ENCODE measurements at places on chromosomes 2 and 18. TPM values are rescaled to one million over a fixed set of nuclear protein-coding genes. Genes with fewer than 3 reads are reported as not detected.

DNA sequence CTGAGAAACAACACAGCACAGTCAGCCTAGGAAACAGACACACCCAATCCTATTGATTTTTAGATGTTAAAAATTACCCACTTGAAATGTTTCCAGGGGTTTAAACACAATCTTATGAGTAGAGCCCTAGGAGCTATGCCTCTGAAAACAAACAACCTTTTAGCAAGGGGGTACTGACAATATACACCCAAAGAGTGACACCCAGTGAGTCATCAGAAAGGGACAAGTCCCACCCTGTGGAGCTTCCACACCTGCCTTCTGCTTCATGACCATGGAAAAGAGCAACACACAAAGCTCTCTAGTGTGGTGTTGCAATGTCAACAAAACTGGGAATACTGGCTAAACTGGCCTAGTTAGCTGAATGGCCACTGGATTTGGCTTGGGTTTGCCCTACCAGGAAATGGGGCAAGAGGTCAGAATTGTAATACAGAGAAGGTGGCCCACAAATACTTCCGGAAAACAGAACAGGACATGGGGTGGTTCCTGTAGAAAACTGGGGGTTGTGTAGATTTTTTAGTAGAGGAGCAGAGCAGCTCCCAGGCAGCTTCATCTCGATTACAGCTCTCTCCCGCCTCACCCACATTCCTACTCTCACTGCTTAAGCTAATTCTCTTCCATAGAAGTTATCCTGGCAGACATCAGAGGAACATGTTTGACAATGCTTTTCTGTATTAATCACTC lies 98.2 kb downstream of the GAREM1 start:
- H3K36me3 ChIP-seq = no peaks in the 10 kb centered on the region
- no peaks in the 10 kb centered on the region for H3K4me1 ChIP-seq
- H3K27ac ChIP-seq = peak overlapping the region; percentile 47
- H3K4me3 ChIP-seq = no peak overlapping the region
- H3K27me3 ChIP-seq = no peaks in the 10 kb centered on the region
- DNase-seq = no peak

- H3K4me3 ChIP-seq = no peak overlapping the region
- no peak for DNase-seq
- H3K4me1 ChIP-seq = peaks cover 24% of the 10 kb centered on the region
- no peaks in the 10 kb centered on the region for H3K36me3 ChIP-seq
Observed at GRCh38 chr2:191869178-191869577, 22.3 kb upstream of the CAVIN2 start.

GRCh38 chr2:159907909-159908308 lies 109.9 kb upstream of the CD302 start:
- H3K4me3 ChIP-seq = no peak overlapping the region
- DNase-seq = no peak
- H3K27me3 ChIP-seq = no peaks in the 10 kb centered on the region
- peaks cover 26% of the 10 kb centered on the region for H3K4me1 ChIP-seq
- H3K36me3 ChIP-seq = no peaks in the 10 kb centered on the region

GRCh38 chr2:26068602-26069298 lies 34.9 kb downstream of the RAB10 start:
- H3K4me1 ChIP-seq = peaks cover 5% of the 10 kb centered on the region
- H3K27ac ChIP-seq = peak overlapping the region; percentile 77
- no peaks in the 10 kb centered on the region for H3K27me3 ChIP-seq
- peaks cover 7% of the 10 kb centered on the region for H3K36me3 ChIP-seq
- H3K4me3 ChIP-seq = no peak overlapping the region

- H3K4me1 ChIP-seq = no peaks in the 10 kb centered on the region
- H3K4me3 ChIP-seq = no peak overlapping the region
- H3K36me3 ChIP-seq = peaks cover 61% of the 10 kb centered on the region
- no peak overlapping the region for H3K27ac ChIP-seq
- DNase-seq = peak; percentile 45
Observed at GRCh38 chr2:239189711-239190131, 211.1 kb downstream of the HDAC4 start.

DNA sequence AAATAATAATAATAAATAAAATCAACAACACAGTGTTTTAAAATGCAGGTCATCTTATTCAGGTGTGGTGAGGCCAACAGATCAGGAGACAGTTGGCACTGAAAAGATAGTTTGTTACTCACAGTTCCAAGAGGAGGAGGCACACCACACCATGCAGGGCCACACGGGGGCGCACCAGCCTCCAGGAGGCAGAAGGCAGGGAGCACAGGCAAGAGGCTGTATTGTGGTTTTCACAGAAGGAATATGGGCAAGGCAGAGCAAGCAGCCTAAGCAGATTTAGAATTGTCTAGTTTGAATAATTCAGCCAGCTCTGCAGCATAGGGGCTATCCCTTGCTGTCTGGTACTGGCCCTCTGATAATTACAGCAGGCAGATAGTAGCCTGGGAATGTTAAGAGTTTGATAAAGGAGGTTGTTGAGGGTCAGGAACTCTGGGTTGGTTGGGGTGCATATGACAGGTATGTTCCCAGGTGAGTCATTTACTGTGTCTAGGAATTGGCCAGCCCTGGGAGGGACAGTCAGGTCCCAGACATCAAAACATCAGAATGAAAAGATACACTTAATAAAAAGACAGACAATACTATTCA lies 31.3 kb downstream of the KIAA2012 start:
- H3K4me3 ChIP-seq = no peak overlapping the region
- H3K27me3 ChIP-seq = no peaks in the 10 kb centered on the region
- peak; percentile 55 for DNase-seq
- no peaks in the 10 kb centered on the region for H3K36me3 ChIP-seq
- no peak overlapping the region for H3K27ac ChIP-seq

- peak; percentile 36 for DNase-seq
- no peak overlapping the region for H3K27ac ChIP-seq
- no peaks in the 10 kb centered on the region for H3K27me3 ChIP-seq
- no peaks in the 10 kb centered on the region for H3K4me1 ChIP-seq
- no peaks in the 10 kb centered on the region for H3K36me3 ChIP-seq
- H3K4me3 ChIP-seq = no peak overlapping the region
Observed at GRCh38 chr2:127118038-127118437, 11.1 kb upstream of the BIN1 start.

The DSG1 gene
- total RNA-seq = not detected

The DSEL gene
- 17.3 TPM for total RNA-seq

The C1QL2 gene
- not detected for total RNA-seq
